ENCODE measurements at places on chromosomes 4 and X.

DNA sequence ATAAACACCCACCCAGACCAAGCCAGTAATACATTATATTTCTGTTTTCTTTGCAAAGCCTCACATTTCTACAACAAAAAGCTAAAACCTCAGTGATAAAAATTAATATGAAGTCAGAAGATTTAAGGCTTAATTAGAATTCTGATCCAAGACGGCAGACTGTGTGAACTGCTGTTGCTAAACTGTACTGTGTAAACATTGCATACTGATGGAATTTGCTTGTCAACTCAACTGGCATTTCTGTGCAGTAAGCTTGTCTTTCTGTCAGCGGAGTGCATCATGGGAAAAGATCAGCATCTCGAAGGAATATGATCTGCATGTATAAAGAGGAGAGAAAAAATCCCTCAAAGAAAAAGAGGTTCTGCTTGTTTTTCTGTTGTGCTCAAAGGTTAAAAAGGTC is 69.4 kb upstream of the SPANXB1 start:
- no peak for DNase-seq

DNA sequence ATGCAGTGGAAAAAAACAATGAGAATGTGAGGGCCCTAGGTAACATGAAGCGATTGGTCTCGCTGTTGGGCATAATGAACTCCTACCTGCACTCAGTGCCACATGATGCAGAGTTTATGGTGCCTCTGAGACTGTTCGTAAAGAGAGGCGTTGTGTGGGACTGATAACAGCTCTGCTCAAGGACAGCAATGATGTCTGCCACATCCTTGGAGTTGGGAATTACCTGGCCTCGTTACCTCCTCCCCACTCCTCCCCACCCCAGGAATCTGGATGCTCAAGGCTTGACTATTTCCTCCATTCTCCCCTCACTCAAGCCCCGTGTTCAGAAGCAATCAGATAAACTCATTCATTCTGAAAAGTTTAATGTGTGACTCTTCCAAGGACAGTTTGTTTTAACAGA is 148.0 kb upstream of the JADE1 start:
- no peak for DNase-seq

DNA sequence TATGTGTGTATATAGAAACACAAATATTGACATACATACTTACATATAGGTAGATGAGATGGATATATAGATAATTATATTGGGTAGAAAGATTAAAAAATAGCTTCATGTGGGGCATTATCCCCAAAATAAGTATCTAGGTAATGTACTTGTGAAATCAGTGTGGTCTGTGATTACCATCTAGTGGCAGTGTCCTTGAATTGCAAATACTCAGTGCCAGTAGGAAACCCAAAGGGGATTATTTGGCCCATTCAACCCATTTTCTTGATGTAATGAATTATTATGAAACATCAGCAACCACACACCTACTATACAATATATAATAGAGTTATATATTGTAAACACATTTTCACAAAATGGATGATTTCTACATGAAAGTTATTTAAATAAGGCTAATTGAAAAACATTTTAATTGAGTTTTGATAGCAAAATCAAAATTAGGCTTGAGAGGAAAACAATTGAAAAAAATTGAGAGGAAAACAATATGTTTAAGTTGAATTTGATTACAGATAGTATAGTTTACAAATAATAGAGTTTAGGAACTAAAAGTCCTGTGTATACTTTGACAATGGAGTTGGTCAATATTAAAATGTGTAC is 389.4 kb downstream of the GALNTL6 start:
- DNase-seq, result no peak

- no peak for DNase-seq
These were observed 2.9 kb downstream of the ARHGAP4 start for GRCh38 chrX:153922932-153923857.

- DNase-seq, result no peak
These were observed 4.8 kb upstream of the IQSEC2 start for GRCh38 chrX:53286171-53286570.

GRCh38 chr4:104022831-104023230 is 303.0 kb upstream of the TACR3 start:
- DNase-seq, result no peak

DNA sequence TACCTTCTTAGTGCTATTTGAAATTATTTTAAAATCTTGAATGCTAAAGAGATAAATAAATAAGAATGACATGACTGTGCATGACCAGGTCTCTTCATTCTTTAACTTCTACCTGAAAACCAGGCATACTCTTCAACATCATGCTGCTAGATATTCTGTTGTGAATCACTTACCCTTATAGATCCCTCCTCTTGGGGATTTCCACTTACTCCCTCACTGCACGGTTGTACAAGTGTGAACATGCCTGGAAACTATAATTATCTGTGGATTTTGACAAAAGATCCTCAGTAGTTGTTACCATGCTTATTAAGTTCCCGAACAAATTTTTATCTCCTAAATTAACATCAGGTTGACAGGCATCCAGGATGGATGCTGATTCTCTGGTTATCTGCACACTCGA is 54.3 kb downstream of the ADGRL3 start:
- no peak for DNase-seq

GRCh38 chr4:183915976-183916375 is 10.9 kb downstream of the STOX2 start:
- no peak for DNase-seq

- no peak for DNase-seq
These were observed 1372.6 kb upstream of the TENM3 start for GRCh38 chr4:180870623-180871022.

- no peak for DNase-seq
These were observed 46.8 kb downstream of the USP46 start for GRCh38 chr4:52612341-52612740.

GRCh38 chr4:73421708-73422457 is 14.1 kb upstream of the AFP start:
- no peak for DNase-seq

GRCh38 chrX:56986138-56986537 is 9.2 kb downstream of the SPIN3 start:
- no peak for DNase-seq

GRCh38 chr4:74451214-74451661 is 6.3 kb downstream of the AREG start:
- DNase-seq, result no peak

DNA sequence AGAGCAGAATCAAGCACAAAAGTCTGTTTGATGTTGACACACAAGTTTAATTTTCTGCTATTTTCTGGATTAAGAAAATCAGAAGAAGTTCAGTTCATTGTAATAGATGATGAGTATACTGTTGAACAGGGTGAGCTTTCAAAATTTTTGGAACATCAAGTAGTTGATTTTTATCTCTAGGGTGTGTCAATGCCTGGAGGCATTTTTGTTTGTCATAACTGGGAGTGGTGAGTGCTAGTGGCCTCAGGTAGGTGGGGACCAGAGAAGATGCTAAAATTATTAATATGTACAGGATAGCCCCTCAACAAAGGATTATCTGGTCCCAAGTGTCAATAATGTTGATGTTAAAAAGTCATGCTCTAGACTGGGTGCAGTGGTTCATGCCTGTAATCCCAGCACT is 279.7 kb upstream of the GNPDA2 start:
- DNase-seq, result no peak
